ENCODE measurements at places on chromosomes 4 and X.

DNA sequence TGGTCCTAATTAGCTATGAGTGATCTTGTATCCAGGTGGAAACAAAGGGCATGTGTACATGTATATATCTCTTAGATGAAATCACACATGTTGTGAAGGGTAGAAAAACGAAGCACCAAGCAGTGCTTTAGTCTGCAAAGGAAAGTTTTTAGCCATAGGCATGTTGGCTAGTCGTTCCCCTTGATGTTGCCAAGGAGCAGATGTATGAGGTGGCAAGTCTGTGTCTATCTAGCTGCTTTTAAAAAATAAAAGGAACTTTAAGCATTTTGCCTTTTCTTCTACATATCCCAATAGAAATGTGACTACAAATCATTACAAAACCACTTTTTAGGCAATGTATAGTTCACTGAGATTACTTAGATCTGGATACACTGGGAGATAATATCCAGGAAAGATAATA, 63.1 kb downstream of the NSUN7 start:
- no peak for DNase-seq

DNA sequence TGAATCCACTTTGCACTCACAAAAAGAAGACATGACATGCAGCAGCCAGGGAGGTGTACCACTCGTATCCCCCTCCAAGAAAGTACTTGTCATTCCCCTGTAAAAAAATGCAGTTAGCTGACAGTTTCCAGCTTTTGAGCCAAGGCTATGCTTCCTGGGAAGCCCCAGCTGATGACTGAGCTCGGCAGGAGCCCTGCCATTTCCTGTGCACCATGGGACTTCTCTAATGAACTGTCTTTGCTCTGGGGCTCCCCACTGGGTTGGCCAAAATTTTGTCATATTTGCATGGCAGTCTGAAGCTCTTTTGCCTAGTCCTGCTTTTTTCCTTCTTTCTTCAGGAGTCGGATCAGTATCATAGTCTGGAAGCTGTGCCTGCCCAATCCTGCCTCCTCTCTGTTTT, 104.5 kb upstream of the MAOA start:
- no peak for DNase-seq

DNA sequence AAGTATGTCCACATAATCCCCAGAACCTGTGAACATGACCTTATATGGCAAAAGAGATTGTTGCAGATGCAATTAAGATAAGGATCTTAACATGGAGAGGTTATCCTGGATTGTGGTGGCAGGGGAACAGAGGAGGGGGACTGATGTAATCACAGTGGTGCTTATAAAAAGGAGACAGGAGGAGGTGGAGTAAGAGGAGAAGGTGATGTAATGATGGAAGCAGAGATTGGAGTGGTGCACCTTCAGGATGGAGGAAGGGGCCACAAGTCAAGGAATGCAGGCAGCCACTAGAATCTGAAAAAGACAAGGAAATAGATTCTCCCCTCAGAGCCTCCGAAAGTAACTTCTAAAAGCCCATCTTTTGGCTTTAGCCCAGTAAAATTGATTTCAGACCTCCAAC, 388.4 kb downstream of the BCOR start:
- no peak for DNase-seq

GRCh38 chr4:108527723-108528122, 92.7 kb upstream of the RPL34 start:
- DNase-seq = peak; percentile 26

- DNase-seq = no peak
Observed at GRCh38 chr4:118910221-118910620, 21.6 kb downstream of the SYNPO2 start.

DNA sequence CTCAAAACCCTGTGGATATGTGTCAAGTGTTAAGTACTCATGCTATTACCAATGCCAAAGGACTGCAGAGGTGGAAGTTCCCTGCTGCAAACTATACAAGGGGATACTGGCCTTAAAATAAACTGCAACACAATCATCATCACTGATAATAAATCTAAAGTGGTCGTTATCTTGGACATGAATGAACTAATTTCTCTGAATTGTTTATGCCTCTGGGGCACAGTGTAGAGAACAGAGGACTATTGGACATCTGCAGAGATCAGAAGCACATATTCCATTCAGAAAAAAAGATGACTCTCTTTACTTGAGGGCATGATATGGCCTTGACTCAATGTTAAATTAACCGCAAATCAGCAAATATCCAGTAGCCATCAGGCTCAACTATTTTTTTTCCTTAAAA, 542.6 kb upstream of the IGFBP7 start:
- DNase-seq = no peak

DNA sequence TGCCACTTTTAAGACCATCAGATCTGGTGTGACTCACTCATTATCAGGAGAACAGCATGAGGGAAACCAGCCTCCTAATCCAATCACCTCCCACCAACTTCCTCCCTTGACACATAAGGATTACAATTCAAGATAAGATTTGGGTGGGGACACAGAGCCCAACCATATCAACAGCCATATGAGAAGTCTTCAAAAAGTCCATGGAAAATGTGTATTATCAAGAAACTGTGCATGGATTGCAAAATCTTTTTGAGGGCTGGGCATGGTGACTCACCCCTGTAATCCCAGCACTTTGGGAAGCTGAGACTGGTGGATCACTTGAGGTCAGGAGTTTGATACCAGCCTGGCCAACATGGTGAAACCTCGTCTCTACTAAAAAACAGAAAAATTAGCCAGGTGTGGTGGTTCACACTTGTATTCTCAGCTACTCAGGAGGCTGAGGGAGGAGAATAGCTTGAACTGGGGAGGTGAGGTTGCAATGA, 17.8 kb upstream of the RPL39 start:
- no peak for DNase-seq

DNA sequence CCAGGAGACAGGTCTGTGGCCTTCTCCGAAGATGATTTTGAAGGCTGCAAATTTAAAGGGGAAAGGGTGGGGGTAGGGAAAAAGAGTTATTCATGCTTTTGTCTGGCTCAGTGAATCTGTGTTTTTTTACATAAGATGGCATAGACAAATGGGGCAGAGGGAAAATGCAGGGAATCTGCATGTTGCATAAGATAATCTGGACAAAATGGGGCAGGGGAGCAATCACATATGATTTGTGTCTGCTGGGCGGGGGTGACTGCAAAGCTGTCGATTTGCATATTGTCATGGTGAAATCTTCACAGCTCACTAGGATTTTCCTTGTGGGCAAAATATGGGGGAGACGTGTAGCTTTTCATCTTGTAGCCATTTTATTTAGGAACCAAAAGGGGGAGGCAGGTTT, 29.4 kb upstream of the GYG2 start:
- no peak for DNase-seq

DNA sequence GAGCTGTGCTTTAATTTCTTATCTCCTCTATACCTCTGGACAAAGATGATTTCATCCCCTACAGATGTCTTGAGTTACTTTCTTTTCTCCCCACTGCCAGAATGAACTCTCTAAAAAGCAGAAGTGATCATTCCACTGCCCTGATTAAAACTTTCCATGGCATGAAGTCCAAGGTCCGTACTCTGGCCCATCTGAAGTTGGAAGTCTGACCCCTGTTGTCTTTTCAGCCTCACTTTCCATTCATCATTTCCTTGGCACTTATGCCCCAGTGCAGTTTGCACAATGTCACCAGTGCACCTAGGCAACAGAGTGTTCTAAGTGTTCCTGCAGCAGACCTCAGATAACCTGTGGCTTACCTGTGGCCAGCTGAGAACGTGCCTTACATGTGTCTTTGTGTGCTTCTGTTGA, 242.4 kb downstream of the FRAS1 start:
- no peak for DNase-seq

Data from CD4-positive, alpha-beta T cell treated with Interleukin-15 for 4 hours (primary cell).